ENCODE measurements at places on chromosomes 7 and 10. TPM values are rescaled to one million over a fixed set of nuclear protein-coding genes. Genes with fewer than 3 reads are reported as not detected.

GRCh38 chr7:50766849-50767207 lies 15.9 kb downstream of the GRB10 start:
- H3K27me3 ChIP-seq = no peaks in the 10 kb centered on the region
- H3K36me3 ChIP-seq = peaks cover 8% of the 10 kb centered on the region
- H3K27ac ChIP-seq = no peak overlapping the region
- no peak overlapping the region for H3K4me3 ChIP-seq
- DNase-seq = no peak

Gene CC2D2B
- 0.22 TPM for total RNA-seq

DNA sequence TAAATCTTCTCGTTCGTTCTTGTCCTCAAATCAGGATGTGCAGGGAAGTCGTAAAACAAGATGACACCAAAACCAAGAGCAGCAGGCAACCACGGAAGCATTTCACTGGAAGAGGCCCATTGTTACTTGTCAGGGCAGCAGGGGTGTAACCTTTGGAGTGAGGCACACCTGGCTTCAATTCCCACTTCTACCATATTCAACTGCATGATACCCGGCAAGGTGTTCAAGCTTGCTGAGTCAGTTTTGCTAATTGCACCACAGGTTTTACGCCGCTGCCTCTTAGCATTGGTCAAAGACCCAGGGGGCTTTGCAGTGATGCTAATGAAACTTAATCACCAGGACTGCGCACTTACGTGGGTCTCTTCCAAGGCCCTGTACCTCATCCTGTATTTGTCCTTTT lies 50.0 kb upstream of the PTER start:
- no peak overlapping the region for H3K27ac ChIP-seq
- H3K36me3 ChIP-seq = no peaks in the 10 kb centered on the region
- DNase-seq = no peak
- H3K4me3 ChIP-seq = no peak overlapping the region

Gene VIPR2
- total RNA-seq = 0.46 TPM

DNA sequence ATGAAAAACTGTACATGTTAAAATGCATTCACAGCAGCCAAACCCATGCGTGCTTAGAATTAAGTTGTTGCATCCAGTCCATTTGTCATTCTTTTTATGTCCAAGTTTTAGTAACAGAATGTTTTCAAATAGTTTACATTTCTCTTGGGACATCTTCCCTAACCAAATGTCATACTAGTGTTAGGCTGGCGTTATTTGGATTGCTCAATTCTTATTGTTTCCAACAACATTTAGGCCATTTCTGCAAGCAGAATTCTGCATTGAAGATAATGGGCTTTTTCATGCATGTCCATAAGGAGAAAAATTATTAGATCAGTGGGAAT lies 203.0 kb downstream of the HIBADH start:
- no peak overlapping the region for H3K4me3 ChIP-seq
- no peak overlapping the region for H3K27ac ChIP-seq
- peaks cover 14% of the 10 kb centered on the region for H3K27me3 ChIP-seq
- no peaks in the 10 kb centered on the region for H3K4me1 ChIP-seq

Gene MSMB
- total RNA-seq = not detected
